ENCODE measurements at places on chromosomes 12 and 14.

DNA sequence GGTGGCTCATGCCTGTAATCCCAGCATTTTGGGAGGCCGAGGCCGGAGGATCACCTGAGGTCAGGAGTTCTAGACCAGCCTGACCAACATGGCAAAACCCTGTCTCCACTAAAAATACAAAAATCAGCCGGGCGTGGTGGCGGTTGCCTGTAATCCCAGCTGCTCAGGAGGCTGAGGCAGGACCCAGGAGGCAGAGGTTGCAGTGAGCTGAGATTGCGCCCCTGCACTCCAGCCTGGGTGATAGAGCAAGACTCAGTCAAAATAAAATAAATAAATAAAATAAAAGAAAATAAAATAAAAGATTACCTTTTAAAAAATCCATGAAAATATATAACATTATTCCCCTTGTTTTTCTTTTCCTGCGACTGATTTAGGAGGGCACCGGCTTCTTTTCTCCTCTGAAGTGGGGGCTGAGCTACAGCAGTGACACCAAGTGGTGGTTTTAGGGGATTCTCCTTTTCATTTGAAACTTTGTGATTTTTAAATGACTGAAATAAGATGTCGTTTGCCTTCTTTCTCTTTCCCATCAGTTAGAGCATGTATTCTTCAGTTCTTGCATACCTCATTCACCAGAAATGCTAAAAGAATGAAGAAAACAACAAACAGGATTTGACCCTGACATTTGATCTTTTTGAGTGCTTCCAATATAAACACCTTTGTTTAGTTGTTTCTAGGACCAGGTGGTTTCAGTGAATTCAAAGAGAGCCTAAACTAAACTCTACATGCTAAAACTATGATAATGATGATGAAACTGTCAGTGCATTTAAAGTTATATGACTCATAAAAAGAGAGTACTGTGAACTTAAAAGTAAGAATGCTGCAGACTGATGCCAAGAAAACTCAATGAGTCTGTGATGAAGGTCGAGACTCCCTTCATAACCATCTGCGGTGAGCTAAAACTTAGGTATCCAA, 22.6 kb upstream of the PKP2 start:
- DNase-seq = no peak

DNA sequence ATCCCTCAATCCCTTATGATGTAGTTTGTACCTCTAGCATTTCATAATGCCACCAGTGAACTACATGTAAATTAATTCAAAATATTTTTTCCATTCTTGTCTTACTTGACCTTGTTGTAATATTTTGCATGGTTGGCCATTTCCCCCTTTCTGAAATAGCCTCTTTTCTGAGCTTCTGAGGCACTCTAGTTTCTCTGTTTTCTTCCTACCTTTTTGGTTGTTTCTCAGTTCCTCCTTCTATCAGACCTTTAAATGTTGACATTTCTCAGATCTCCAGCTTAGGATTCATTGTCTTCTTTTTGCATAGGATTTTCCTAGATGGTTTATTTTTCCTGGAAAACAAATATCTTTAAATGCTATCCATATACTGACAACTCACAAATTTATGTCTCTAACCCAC, 9.8 kb upstream of the RMST start:
- no peak for DNase-seq

DNA sequence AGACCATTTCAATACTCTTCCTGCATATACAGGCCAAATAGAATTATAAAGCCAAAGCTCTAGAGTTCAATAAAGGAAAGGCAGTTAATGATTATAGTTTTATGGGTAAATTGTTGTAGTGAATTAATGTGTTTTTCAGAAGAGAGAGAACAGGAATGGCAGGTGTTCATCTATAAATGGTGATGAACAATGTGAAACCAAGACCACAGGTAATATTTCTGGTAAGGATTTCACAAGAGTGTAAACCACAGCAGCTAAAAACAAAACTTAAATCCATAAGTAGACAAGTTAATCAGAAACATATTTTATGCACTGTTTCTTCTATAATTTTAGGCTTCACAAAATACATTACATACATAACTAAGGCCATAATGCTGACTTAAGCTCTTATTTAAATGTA, 204.4 kb downstream of the SYT1 start:
- DNase-seq = no peak

DNA sequence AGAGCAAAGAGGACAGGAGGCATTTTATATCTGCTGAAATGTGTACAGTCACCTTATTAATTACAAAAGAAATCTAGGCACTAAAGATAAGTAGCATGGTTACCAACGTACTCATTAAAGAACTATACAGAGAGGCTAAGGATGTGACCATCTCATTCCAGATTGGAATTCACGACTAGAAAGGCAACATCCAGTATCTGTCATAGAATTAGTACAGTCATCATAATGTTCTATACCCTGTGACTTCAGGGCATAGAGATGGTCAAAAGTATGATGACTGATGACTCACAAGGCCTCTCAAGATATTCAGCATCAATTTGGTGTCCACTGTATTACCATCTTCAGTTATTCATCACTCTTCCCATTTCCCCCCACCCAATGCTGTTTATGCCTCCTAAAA, 144.0 kb upstream of the PLEKHG7 start:
- DNase-seq = no peak

- DNase-seq = no peak
Observed at GRCh38 chr14:32366256-32366879, 37.3 kb downstream of the AKAP6 start.

GRCh38 chr12:57143454-57143853, 4.0 kb downstream of the LRP1-AS start:
- DNase-seq = peak; percentile 46

GRCh38 chr14:100221533-100222223, 17.3 kb upstream of the YY1 start:
- DNase-seq = peak; percentile 86

GRCh38 chr14:104585966-104586697, 6.6 kb downstream of the C14orf180 start:
- DNase-seq = no peak

DNA sequence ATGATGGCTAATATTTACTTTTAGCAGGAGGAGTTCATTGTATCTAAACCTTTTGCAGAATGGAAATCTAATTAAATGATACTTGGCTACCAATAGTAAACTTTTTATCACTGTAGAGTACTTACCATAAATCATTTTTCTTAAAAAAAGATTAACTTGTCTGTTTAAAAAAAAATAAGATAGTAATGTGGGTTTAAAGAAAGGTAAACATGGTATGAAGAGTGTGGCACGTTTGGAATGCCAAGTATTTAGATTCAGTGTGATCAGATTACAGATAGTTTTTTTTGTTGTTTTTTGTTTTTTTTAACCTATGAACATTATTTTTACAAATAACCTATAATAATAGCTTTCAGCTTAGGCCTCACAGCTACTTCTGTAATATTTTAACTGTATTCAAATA, 25.8 kb downstream of the KTN1 start:
- DNase-seq = no peak

DNA sequence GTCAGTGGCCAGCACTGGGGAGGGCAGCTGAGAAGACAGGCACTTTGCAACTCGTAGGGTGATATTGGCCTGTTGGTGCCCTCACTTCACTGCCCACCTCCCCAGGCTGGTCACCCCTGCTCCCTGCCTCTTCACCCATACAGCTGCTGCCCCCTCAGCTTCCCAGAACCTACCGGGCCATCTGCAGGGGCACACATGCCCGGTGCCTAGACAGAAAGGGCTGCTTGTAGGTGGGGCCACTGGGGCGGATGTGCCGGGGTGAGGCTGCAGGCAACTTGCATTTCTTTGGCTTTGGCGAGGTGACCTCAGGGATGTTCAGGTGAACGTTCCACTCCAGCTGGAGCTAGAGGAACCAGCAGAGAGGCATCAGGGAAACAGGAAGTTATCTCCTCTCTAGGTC, 17.2 kb downstream of the FAM186B start:
- no peak for DNase-seq

GRCh38 chr14:99534863-99535262, 53.7 kb downstream of the CCNK start:
- DNase-seq = no peak

DNA sequence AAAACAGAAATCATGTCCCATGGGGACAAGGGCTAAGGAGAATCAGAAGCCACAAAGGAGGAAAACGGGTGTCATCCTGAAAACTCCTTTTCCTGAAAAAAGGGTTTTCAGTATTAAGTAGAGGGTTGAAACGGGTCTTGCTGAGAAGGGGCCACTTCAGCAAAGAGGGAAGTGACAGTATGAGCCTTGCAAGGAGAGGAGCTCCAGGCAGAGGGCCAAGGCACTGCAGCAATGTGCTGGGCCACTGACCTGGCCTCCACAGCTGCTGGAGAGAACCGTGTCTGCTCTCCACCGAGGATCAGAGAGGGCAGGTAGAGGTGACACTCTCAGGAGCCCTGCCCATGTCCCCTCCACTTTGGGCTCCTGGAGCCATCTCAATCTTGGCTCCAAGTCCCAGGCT, 103.3 kb downstream of the NCOR2 start:
- DNase-seq = no peak

DNA sequence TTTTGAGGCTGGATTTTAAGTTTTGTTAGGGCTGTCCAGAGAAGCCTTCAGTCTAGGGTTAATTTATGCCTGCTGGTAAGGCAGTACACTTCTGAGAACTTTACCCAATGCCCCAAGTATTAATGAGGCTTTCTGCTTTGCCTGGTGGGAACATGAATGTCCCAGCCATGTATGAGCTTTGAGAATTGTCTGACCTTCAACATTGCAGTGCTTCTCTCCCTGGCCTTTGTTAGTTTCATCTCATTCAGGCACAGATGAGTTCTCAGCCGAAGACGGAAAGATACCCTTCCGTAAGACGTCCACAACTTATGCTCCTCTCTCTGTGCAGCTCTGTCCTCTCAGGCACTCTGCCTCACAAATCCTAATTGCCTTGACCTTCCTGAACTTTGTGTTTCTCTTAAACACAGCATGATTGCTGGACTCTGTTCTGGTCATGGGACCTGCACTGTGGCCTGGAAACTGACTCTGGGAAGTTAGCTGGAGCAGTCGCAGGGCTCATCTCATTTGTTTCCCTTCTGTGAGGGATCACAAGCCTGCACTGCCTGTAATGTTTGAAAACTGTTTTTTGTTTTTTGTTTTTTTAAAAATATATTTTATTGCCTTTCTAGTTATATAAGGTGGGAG, 15.7 kb downstream of the CHPT1 start:
- DNase-seq = no peak

- DNase-seq = no peak
Observed at GRCh38 chr12:46508651-46509050, 136.1 kb upstream of the SLC38A2 start.

DNA sequence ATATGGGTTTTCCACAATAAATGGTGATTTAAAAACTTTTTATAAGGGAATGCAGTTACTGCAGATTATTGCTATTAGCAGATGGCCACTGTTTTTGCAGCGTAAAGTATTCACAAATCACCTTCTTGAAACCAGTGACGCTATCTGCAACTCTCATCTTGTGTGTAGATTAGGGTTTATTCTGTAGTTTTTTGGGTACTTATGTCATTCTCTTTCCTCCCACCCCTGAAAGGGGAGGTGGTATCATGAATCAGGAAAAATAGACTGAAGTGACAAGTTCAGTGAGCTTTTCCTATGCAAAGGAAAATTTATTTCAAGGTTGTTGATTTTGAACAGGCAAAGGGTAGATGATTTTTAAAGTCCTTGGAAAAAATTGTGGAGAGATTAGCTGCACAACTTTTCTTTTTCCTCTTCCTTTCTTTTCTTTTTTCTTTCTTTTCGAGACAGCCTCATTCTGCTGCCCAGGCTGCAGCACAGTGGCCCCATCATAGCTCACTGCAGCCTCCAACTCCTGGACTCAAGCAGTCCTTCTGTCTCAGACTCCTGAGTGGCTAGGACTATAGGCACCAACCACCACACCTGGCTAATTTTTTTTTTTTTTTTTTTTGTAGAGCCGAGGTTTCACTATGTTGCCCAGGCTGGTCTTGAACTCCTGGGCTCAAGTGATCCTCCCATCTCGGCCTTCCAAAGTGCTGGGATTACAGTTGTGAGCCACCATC, 1.6 kb downstream of the FRS2 start:
- no peak for DNase-seq

GRCh38 chr14:52992236-52992870, 41.5 kb upstream of the FERMT2 start:
- no peak for DNase-seq

GRCh38 chr12:110853836-110854235, 7.0 kb downstream of the CCDC63 start:
- DNase-seq = no peak

DNA sequence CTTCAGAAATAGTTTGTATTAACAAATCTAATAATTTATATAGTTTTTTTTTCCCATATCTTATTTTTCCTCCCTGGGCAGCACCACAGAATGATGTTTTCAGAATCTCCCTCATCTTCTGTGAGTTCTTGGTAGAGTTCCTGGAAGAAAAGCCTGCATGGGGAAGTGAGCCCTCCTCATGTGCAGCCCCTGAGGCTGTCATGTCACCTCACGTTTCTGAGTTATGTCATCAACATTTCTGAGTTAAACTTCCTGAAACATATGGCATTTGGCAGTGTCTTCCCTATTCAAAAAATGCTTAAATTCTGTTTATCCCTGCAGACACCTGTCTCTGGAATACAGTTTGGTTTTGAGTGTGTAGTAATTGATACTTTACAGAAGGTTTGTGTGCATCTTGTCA, 979.0 kb downstream of the TMEM121 start:
- no peak for DNase-seq

DNA sequence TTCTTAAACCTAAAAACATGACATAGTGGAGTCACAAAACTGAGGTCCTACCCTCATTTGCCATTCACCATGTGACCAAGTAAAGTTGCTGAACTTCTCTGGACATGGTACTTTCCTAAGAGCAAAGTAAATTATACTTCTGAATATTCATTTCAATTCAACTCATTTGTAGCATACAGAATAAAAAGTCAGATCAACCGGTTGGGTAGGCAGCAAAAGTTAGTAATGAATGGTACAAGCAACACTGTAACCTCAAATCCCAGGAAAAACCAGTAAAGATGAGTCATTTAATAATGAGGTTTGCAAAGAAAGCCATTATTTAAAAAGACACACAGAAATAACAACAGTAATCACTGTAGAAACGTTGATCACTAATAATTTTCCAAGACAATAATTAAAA, 8.7 kb downstream of the POLE2 start:
- DNase-seq = no peak

DNA sequence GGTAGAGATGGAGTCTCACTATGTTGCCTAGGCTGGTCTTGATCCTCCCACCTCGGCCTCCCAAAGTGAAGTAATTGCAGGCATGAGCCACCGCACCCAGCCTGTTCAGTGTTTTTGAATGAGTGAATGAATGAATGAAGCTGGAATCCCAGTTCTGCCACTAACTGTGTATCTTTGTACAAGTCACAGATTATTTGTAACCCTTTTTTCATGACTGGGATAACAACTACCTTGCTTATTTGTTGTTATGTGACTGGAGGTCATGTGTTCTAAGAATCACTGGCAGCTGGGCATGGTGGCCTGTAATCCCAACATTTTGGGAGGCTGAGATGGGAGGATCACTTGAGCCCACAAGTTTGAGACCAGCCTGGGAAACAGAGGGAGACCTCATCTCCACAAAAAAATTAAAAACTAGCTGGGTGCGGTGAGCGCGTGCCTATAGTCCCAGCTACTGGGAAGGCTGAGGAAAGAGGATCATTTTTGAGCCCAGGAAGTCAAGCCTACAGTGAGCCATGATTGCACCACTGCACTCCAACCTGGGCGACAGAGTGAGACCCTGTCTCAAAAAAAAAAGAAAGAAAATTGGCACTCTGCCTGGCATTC, 13.3 kb upstream of the NUMB start:
- no peak for DNase-seq
